NCI-H146 (cell line): ENCODE measurements at places on chromosomes 3 and 15.

DNA sequence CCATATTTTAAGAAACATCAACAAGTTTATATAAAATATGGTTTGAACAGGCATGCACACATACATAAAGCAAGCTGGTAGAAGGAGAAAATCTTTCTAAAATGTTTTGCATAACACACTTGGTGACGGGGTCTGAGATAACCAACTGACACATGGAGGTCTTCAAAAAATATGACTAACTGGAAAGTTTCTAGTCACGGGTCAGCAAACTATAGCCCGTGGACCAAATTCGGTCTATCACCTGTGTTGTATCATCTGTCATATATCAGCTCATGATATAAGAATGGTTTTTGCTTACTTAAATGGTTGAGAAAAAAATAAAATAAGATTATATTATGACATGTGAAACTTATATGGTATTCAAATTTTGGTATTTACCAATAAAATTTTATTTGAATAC is 465.1 kb downstream of the FOXP1 start:
- no peak for DNase-seq

DNA sequence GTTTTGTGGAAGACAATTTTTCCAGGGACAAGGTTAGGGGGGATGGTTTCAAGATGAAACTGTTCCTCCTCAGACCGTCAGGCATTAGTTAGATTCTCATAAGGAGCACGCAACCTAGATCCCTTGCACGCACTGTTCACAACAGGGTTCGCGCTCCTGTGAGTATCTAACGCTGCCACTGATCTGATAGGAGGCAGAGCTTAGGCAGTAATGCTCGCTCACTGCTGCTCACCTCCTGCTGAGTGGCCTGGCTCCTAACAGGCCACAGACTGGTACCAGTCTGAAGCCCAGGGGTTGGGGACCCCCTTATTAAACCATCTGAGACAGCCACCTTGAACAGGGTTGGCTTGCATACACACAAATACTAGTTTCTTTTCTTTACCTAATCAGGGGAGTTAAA is 13.5 kb upstream of the IMPG2 start:
- DNase-seq, result no peak

DNA sequence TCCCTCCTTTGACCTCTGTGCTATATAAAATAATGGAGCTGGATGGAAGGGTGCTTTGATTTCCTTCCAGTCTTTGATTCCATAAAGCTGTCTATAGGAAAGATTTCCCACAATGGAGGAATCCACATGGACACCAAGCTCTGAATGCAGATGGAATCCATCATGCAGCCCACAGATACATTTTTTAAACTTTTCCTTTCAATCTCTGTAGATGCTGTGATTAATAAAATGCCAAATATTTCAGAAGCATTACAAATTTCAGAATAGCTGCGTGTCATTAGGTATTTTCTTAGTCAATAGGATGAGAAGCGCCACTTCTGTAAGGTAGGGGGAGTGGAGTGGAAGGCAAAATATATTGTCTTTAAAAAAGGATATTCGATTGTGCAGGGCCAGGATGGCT is 489.0 kb downstream of the NTRK3 start:
- DNase-seq, result no peak

- no peak for DNase-seq
These were observed 494.7 kb upstream of the PROK2 start for GRCh38 chr3:72279631-72280041.

GRCh38 chr15:96170979-96171739 is 159.3 kb upstream of the NR2F2 start:
- peak; percentile 8 for DNase-seq

DNA sequence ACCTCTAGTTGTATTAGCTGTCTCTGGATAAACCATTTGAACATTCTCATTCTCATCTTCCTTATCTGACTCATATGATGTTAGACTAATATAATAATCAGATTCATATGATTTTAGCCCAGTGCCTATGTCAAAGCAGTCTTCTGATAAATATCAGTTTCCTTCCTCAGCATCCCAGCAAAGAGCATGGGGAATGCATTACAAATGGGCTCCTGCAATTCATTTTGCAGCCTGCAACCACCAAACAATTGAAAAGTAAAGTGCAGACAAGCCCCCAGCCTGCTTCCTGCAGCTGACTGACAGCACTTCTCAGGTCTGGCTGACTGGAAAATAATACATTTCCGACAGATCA is 78.2 kb upstream of the STAC start:
- no peak for DNase-seq

GRCh38 chr3:190543671-190544070 is 29.8 kb downstream of the IL1RAP start:
- peak; percentile 87 for DNase-seq

- no peak for DNase-seq
These were observed 177.0 kb downstream of the GOLIM4 start for GRCh38 chr3:167918686-167919085.
